ENCODE measurements at places on chromosomes 3 and 15.

DNA sequence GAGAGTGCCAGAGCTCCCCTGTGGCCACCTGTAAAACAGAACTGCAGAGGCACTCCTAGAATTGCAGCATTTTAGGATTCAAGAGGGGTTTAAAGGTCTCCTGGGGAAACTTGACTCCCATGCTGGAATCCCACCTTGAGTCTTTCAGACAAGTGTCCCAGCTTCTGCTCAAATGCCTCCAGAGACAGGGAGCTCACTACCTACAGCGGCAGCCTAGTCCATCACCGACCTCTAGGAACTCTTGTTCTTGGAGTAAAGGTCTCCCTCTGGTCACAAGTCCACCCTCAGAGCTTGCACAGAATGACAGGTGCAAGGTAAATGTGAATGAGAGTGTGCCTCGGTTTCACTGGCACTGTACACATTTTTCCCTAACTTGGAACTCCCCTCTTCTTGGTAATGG, 72.0 kb downstream of the NUP210 start:
- no peak for DNase-seq

- DNase-seq, result no peak
Observed at GRCh38 chr15:90465140-90465929, 64.4 kb upstream of the CRTC3 start.

DNA sequence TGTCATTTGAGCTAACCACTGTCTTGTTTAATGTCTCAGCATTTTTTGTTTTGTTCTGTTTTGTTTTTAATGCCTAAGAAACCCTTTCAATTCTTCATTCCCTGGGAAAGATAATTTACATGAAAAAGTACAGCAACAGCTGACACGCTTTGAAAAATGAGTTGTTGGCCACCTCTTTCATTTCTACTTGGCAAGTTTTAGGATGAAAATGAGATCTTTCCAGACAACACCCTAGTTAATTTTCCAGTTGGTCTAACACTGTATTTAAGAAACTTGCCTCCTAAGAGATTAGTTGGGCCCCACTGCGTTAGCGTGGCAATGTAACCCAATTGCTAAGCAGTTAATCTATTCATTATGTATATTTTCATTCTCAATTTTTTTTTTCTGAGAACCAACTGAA, 194.0 kb upstream of the LRRN1 start:
- no peak for DNase-seq

GRCh38 chr3:99640214-99640851, 1.9 kb downstream of the COL8A1 start:
- DNase-seq, result no peak

DNA sequence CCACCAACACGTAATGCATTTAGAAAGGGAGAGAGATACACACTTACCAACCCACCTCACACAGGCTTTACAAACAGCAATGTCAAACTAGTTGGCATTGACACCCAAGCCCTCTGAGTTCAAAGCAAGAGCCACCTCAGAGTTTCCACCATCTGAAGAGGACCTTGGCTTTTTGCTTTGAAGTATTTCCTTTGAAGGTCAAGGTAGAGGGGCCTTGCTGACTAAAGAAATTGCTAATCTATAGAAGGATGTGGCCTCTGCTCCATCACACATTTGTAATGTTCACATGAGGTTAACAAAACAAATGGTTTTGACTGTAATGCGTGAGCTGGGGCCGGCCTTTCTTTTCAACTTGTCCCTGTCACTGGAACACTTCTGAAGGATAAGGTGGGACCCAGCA, 117.7 kb downstream of the POLR2M start:
- no peak for DNase-seq

DNA sequence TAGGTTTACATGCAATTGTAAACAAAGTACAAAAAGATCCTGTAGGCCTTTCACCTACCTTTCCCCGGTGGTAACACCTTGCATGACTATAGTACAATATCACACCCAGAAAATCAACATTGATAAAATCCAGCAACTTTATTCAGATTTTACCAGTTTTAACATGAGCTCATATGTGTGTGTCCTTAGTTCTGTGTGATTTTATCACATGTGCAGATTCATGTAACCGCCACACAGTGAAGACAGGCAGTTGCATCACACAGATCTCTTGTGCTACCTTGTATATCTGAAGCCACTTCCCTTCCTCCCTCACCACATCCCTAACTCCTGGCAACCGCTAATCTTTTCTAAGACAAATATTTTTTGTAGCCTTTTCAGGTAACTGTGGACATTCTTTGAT, 183.5 kb upstream of the C2CD4B start:
- no peak for DNase-seq

DNA sequence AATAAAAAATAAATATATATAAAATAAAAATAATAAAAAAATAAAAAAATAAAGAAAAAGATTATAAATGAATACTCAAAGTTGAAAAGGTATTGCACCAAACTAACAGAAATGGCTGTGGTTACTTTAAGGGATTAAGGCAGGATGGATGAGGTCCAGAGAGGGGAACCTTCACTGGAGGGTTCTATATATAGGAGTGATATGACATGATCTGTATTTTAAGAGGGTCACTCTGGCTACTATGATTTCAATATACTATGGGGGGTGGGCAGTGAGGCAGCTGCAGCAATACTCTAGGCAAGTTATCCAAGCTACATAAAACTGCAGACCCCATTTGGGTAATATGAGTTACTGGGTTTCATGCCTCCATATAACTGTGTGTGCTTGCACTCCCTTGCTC, 24.6 kb downstream of the ACAD11 start:
- no peak for DNase-seq

- DNase-seq, result no peak
Observed at GRCh38 chr15:31262901-31263671, 63.5 kb upstream of the KLF13 start.

- no peak for DNase-seq
Observed at GRCh38 chr3:150367757-150368156, 40.3 kb upstream of the TSC22D2 start.

DNA sequence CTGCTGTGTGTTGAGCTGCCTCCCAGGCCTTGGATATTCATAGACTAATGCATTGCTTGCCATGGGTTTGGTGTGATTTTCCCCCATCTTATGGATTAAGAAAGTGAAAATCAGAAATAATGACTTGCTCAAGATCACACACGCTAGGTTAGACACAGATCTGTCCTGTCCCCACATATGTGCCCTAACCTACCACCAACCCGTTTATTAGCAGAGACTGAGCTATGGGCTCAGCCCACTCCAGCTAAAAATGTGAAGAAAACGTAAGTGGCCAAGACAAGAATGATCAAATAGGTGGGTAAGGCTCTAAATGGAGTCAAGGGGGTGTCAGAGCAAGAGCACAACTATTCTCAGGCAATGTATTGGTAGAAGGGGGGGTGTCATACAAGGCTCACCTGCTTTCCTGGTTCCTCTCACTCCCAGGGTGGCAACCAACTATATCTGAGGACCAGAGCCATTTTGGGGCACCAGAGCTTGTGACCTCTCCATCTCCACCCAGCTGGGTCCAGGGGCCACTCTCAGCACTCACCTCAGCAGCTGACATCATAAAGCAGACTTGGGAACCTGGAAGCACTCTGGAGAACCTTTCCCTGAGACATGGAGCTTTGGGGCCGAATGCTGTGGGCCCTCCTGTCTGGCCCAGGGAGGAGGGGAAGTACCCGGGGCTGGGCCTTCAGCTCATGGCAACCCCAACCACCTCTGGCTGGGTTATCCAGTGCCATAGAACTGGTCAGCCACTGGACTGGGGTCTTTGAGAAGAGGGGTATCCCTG, 1.4 kb downstream of the HEMK1 start:
- DNase-seq, result no peak

GRCh38 chr3:52228266-52228665, 2.8 kb upstream of the TLR9 start:
- no peak for DNase-seq

DNA sequence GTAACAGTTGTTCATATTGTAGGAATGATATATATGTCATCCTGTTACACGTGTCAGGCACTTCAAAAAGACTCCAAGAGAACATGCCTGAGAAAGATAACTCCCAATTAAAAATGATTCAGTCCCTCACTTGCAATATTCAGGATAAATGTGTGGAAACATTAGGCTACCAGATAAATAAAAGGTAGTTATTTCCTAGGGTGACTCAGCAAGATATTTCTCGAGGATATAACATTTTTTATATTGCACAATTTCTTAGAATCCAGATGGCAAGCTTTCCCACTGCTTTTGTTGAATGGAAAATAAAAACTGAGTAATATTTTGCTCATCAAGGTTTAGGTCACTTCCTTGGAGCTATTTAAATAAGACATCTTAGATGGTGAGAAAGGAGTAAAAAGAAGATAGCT, 181.4 kb downstream of the GAP43 start:
- no peak for DNase-seq

DNA sequence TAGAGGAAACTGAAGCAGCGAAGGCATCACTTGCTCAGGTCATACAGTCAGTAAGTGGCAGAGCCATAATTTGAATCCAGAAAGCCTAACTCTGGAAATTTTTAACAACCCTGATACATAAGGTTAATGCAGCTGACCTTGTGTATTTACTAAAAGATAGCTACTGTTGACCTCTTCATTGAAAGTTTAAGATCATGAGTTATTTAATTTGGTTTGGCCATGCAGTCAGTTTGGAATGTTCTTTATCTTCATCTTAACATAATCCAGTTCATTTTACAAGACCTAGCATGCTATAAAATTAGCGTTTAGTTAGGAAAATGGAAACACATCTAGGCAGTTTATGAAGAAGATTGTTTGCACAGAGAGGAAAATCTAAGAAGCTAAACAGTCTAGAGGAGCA, 240.9 kb downstream of the RBMS3 start:
- no peak for DNase-seq

- DNase-seq, result no peak
Observed at GRCh38 chr3:10667269-10667668, 148.8 kb upstream of the SLC6A11 start.

GRCh38 chr15:70518201-70519003, 245.0 kb downstream of the UACA start:
- no peak for DNase-seq

DNA sequence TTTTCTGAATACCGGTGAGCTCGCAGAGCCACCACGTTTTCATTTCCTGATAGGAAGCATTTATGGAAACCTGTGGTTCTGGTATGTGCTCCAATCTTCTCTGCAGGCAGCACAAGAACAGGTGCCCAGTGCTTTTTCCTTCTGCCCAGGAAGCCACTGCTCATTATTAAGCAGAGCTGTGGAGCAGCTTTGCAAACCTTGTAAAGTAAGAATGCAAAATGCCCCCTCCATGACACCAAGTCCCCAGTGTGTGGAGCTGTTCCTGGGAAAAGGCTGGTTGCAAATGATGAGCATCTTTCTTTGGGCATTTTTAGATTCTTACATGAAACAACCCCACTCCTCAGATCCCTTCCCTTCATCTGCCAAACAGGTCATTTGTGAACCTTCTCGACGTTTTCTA, 65.7 kb upstream of the MRPL3 start:
- DNase-seq, result no peak

- no peak for DNase-seq
Observed at GRCh38 chr15:80923668-80924067, 66.0 kb downstream of the MESD start.

DNA sequence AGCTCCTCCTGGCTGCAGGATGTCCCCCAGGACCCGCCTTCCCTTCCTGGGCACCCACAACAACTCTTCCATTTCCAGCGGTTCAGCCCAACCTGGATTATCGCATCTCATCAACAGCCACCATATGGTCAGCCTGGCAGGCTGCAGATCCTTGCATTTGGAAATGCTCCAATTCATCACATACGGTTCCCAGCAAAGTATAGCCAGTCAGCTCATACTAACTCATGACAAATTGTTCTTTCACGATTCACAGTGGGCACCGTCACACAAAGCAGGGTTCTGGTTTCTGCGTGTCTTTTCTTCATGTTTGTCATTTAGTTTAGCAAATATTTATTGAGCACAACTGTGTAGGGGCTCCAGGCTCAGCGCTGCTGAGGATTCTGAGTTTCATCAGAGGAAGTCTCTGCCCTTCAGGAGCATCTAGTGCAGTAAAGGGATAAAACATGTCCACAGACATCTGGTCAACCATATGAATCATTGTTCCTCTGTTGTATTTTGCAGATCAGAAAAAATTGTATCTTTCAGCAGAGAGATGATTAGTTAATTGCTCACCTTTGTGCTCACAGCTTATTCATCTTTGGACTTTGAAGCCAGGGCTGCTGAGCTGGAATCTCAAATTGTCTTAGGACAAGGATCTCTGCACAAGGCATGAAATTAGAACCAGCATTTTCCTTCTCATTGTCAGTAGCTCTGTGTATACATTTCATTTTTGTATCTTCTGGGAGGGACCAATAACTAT, 125.1 kb downstream of the GABRG3 start:
- DNase-seq, result no peak

GRCh38 chr3:29384640-29385039, 103.8 kb downstream of the RBMS3 start:
- DNase-seq, result no peak

Measured in stimulated activated CD4-positive, alpha-beta T cell treated with anti-CD3 and anti-CD28 coated beads, TNF-alpha, amount 100 ng/mL, for 1 hour (primary cell).